ENCODE measurements at places on chromosomes 16 and 17.

DNA sequence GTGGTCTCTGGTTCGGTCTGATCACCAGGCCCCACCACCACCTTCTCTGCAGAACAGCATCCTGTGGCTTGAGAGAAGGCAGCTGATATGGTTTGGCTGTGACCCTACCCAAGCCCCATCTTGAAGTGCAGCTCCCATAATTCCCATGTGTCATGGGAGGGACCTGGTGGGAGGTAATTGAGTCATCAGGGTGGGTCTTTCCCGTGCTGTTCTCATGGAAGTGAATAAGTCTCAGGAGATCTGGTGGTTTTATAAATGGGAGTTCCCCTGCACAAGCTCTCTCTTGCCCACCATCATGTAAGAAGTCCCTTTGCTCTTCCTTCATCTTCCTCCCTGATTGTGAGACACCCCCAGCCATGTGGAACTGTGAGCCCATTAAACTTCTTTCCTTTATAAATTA is 352.3 kb upstream of the CDH5 start:
- H3K4me1 ChIP-seq = no peaks in the 10 kb centered on the region
- no peaks in the 10 kb centered on the region for H3K27me3 ChIP-seq
- H3K4me3 ChIP-seq = no peak overlapping the region
- no peaks in the 10 kb centered on the region for H3K36me3 ChIP-seq
- no peak overlapping the region for H3K27ac ChIP-seq

DNA sequence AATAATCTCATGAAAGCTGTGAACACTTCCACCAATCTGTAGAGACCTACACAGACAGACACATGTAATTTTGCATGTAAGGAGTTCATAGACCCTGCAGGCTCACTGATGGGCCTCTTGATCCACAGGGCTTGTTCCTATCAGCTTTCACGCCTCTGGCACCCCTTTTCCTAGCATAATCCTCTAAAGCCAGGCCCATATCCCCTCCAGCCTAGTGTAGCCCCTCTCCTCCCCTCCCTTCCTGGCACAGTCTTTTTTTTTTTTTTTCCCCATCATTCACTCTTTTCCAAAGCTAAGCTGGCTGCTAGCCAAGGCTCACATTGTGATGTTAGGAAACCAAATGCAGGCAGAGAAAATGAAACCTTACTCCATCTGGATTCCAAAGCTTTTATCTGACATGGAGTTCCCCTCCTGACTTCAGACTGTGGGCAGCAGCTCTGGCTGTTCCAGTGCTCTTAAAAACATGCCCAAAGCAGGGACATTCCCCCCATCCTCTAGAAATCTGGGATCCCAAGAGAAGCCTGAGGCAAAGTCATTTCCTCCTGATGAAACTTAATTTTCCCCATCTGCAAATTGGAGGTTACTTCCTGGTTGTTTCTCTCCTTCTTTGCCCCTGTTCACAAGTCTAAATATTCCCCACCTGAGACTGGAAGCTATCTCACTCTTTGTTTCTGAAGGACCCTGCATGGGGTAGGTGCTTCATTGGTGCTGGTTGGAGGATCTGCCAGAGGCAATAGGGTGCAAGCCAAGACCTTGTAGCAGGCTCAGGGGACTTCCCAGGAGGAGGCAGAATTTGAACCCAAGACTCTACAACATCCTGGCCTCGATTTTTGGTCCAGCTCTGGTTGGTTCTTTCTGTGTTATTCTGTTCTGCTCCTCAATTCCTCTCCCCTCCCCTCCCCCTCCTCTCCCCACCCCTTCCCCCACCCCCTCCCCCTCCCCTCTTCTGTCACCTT is 9.9 kb upstream of the CCL5 start:
- H3K36me3 ChIP-seq = no peaks in the 10 kb centered on the region
- H3K27me3 ChIP-seq = no peaks in the 10 kb centered on the region
- H3K4me1 ChIP-seq = no peaks in the 10 kb centered on the region
- DNase-seq = no peak
- H3K4me3 ChIP-seq = no peak overlapping the region

DNA sequence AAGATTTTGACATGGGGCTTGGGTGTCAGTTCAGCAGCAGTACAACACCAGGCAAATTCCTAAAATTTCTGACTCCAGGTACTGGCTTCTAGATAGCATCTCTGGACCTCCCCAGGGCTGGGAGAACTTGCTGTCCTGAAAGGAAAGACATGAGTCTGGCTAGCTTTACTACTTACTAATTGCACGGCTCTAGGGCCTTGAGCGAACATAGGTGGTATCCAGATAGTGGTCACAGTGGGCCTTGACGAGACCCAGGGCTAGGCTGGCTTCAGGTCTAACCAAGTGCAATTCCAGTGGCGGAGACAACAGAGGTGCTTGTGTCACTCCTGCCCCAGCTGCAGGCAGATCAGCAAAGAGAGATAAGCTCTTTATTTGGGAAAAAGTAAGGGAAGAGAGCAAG is 16.4 kb upstream of the SLC13A5 start:
- H3K4me3 ChIP-seq = no peak overlapping the region
- H3K27ac ChIP-seq = no peak overlapping the region
- no peaks in the 10 kb centered on the region for H3K4me1 ChIP-seq
- no peak for DNase-seq

- no peak overlapping the region for H3K4me3 ChIP-seq
- H3K27me3 ChIP-seq = peaks cover 10% of the 10 kb centered on the region
- H3K4me1 ChIP-seq = no peaks in the 10 kb centered on the region
- H3K36me3 ChIP-seq = no peaks in the 10 kb centered on the region
- no peak overlapping the region for H3K27ac ChIP-seq
- DNase-seq = no peak
These were observed 46.9 kb upstream of the HNF1B start for GRCh38 chr17:37791447-37792399.

Measured in esophagus muscularis mucosa (tissue), 4 donors.